ENCODE measurements at places on chromosomes 12 and 14.

DNA sequence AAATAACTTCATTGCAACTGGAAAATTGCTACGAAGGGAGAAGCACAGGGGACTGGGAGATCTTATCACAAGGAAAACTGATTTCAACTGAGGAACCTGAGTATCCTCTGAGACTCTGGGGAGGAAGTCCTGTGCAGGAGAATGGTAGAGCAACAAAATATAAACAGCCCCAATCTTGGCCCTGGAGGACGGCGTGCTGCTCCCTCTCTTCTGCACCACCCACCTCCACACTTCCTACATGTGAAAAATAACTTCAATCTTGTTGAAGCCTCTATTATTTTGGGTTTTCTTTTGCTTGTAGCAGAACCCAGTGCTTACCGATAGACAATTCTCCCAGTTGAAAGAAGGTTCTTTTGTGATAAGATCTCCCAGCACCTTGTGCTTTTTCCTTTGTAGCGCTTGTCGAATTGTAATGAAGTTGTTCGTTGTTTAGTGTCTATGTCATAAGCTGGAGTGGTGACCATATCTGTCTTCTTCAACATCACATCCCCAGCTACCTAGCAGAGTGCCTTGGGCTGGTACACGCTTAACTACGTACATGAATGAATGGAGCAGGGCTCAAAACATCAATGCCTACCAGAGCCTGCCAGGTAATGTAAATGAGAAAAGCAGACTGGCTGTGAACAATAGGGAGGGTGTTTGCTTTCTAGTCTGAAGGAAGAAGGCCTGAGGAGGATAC, 2.8 kb upstream of the CD4 start:
- no peak for DNase-seq

DNA sequence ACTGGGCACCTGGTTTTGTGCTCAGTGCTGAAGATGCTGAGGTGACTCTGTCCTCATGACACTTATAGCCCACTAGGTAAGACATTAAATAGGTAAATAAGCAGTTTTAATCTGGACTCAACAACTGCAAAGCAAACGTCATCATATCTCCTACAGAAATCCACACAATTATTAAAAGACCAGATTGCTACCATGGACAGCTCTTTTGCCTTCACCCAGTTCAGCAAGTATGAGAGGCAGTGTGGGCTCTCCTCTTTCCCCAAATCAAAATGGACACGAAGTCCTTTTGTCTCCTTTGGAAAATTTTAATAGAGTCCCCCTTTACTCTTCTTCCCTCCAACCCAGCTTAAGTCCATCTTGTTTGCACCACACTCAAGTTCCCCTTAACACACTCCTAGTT, 171.1 kb downstream of the RPAP3 start:
- no peak for DNase-seq

DNA sequence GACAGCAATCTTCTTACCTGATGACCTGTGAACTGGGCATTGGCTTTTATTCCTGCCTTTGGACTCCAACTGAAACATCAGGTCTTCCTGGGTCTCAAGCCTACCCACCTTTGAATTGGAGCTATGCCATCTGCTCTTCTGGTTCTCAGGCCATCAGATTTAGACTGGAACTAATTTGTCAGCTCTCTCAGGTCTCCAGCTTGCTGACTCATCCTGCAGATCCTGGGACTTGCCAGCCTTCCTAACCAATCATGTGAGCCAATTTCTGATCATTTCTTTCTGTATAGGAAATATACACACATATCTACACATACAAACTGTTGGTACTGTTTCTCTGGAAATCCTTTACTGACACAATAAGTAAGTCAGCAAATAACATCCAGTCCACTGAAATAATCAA, 65.3 kb upstream of the TSPAN8 start:
- no peak for DNase-seq

DNA sequence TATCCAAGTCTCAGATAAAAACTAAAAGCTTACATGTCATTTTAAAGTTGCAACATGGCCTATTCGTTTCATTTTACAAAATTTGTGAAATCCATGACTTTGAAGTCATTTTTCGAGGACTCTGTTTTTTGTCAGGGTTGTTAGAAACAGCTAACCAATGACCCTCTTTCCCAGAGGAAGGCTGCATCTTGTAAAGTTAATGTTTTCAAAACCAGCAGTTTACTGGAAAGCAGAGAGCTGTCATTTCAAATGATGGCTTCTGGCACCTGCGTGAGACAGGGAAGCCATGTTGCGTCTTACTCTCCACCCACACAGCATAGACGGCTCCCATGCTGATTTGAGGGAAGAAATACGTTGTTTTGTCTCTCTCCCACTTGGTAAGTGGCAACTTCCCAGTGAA, 50.1 kb upstream of the RTRAF start:
- no peak for DNase-seq

DNA sequence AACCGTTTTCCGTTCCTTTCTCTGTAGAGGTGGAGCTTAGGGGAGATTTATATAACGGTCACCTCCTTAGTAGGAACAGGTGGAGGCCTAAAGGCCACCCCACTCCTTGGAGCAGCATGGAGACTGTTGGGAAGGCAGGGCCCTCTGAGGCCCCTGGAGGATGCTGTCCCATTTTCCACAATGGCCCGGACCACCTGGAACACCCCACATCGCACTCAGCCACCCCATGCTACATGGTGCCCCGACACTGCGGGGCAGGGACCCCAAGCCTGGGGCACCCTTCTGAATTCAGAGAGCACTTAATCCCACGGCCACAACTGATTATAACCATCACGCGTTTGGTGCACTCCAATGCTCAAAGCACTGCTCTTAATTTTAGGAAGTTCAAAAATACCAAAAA, 41.4 kb downstream of the C14orf132 start:
- no peak for DNase-seq

DNA sequence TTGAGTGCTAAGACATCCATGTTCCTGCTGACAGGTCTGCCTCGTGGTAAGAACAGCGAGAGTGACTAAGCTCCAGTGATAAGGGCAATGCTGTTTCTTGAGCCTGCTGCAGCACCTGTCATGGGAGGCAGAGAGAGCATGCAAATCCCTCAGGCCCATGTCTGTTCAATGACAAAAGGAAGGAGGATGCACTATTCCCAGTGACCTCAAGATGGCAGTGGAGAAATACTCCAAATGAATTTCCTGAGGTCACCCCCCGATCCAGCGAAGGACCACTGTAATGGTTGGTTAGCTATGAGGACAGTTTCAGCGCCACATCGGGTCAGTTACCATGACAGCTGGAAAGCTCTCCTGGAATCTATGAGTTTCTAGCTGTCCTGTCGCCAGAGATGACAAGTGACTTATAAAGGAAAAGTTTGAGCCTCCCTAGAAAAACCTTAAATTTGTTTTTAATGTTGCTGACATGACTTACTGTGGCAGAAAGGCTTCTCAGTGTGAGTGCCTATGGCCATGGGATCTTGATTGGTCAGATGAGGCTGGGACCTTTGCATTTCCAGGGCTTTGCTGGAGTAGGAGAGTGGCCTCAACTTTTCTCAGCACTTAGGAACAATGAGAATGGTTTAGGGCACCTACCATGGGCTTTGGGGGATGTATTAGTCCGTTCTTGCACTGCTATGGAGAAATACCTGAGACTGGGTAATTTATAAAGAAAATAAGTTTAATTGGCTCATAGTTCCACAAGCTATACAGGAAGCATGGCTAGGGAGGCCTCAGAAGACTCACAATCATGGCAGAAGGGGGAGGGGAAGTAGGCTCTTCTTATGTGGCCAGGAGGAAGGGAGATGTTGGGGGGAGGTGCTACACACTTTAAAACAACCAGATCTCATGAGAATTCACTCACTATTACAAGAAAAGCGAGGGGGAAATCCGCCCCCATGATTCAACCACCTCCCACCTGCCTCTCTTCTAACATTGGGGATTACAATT, 88.0 kb upstream of the TMEM260 start:
- DNase-seq = no peak

- DNase-seq = no peak
These were observed 77.2 kb downstream of the NKX2-1 start for GRCh38 chr14:36442824-36443241.

- DNase-seq = no peak
These were observed 258.1 kb downstream of the IPO8 start for GRCh38 chr12:30437616-30438015.

DNA sequence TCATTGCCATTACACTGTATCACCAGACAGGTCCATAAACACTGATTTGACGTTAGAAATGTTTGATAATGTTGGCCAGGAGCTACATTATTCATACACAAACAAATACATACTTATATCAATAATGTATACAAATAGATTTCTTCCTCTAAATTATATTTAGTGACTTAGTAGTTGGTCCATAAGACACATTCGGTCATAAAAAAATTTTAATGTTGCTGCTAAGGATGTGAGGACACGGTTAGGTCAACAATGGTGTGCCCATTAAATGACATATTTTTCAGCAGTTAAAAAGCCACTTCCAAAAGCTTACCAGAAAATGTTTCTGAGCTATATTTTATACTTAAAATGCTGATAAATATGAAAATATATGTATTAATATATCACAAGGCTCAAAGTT, 1148.7 kb upstream of the TMEM132C start:
- no peak for DNase-seq

GRCh38 chr12:121145221-121145620, 12.5 kb downstream of the P2RX7 start:
- DNase-seq = no peak

GRCh38 chr14:22769369-22769768, 2.9 kb downstream of the OXA1L start:
- DNase-seq = no peak

DNA sequence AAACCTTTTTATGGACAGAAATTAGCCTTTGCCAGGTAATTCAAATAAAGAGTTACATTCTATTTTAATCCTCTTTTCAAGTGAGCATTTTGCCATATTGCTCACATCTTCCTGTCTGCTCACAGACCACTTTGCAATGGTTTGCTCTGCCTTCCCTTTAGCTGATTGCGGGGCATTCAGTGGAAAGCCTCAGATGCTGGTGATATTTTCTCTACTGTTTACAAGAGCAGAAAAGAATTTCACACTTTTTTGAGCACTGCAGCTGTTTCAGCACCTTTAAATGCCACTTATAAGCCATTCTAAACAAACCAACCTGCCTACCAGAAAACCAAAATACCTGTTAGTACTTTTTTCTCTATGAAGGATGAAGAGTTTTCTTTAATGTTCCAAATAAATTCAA, 195.7 kb upstream of the LRIG3 start:
- DNase-seq = no peak

GRCh38 chr12:66371982-66372381, 69.7 kb downstream of the HELB start:
- no peak for DNase-seq

DNA sequence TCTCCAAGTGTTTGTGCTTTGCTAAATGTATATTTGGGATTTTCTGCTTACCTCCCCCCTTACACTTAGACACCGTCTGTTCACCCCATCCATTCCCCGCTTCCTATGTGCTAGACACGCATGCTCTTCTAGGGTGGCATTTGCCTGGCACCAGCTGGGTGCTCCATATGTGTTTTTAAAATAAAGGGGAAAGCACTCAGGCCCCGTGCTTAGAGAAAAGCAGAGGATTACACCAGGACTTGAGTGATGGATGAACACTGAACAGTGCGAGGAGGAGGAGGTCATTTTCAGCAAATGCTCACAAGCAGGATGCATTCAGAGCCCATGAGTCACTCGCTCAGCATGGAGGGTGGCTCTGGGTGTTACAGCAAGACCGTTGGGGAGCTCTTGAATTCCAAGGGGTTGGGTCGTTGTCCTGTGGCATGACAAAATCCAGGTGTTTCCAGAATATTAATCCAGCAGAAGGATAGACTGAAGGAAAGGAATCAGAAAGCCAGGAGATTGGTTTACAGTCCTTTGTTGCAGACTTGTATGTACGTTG, 2.9 kb upstream of the BDKRB1 start:
- DNase-seq = no peak

DNA sequence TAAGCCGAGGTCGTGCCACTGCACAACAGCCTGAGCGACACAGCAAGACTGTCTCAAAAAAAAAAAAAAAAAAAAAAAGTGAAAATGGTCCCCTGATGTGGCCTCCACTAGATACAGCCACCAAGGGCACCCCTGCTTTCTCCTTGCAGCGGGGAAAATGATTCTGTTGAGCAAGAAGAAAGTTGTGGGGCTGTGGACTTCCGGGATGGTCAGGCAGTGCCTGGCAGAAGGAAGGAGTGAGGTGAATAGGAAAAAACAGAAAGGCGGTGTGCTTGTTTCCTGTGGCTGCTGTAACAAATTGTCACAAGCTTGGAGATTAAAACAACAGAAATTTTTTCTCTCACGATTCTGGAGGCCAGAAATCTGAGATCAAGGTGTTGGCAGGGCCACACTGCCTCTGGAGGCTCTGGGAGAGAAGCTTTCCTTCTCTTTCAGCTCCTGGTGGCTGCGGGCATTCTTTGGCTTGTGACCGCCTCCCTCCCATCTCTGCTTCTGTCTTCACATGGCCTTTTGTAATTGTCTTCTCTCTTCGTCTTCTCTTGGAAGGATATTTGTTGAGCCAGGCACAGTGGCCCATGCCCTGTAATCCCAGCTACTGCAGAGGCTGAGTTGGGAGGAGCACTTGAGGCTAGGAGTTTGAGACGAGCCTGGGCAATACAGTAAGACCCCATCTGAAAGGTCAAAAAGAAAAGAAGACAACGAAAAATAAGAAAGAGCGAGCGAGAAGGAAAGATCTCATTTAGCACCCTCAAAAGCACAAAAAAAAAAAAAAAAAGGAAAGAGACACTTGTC, 116.6 kb upstream of the MED13L start:
- no peak for DNase-seq

GRCh38 chr12:108933949-108934348, 54.1 kb downstream of the DAO start:
- DNase-seq = no peak

- DNase-seq = no peak
These were observed 45.5 kb upstream of the PLEKHG6 start for GRCh38 chr12:6265038-6265405.

DNA sequence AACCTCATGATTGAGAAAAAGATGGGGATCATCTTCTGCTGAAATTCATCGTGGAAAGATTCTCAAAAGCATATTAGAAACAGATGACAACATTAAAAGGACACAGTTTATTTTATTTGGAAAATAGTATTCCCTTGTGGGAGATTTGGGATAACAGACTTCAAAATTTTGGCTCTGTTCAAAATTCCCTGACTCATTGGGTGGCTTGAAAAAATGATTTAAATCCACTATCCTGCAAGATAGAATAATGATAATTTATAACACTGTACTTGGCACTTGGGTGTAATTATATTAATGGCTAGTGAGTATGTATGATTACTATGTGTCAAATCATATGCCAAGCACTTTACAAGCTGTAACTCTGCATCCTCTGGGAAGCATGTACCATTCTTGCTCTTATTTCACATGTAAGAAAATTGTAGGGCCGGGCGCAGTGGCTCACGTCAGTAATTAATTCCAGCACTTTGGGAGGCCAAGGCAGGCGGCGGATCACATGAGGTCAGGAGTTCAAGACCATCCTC, 128.8 kb downstream of the LMNTD1 start:
- DNase-seq = no peak

- no peak for DNase-seq
These were observed 13.5 kb upstream of the DCP1B start for GRCh38 chr12:2017546-2018337.
